SIG-M5 (cell line): ENCODE measurements at places on chromosomes 11 and 22.

DNA sequence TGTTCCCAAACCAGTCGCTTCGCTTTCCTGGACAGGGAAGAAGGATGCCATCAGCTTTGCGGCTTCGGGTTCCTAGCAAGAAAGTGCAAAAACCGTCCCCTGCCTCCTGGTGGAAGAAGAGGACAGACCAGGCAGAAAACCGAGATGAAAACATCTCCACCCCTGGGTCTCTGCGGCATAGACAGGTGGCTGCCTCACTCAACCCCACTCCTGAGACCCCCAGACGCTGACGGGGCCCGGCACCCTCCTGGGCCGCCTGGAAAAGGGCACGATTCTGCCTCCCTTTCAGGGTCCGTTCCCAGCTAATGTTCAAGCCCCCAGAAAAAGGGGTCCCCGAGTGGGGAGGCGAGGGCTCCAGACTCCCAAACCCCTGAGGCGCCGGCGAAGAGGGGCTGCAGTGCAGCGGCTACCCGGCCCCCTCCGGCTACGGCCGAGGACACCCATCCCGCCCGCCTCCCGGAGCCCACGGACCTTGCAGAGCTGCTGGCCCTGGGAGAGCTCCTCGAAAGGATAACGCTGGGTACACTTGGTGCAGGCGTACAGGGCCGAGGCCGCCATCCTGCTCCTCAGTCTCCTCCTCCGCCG, 569 bp downstream of the FAM76B start:
- DNase-seq, result no peak

GRCh38 chr11:129894278-129895125, 876 bp downstream of the NFRKB start:
- no peak for DNase-seq

GRCh38 chr22:42967005-42967404, 47.9 kb downstream of the PACSIN2 start:
- no peak for DNase-seq

DNA sequence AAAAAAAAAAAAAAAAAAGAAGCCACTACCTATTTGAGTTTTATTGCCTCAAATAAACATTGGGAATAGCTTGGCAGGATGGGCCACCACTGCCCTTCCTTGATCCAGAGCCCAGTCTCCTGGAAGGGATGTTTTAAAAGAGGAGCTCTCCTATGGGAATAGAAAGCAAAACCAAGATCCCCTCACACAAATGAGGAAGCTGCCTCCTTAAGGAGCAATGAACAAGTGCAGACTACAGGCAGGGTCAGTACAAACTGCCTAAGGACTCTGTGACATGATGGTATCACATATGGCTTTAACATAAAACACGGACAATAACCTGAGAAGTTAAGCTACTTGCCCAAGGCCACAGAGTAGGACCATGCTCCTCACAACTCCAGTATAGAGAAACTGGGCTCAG, 120.8 kb downstream of the NAT10 start:
- no peak for DNase-seq

DNA sequence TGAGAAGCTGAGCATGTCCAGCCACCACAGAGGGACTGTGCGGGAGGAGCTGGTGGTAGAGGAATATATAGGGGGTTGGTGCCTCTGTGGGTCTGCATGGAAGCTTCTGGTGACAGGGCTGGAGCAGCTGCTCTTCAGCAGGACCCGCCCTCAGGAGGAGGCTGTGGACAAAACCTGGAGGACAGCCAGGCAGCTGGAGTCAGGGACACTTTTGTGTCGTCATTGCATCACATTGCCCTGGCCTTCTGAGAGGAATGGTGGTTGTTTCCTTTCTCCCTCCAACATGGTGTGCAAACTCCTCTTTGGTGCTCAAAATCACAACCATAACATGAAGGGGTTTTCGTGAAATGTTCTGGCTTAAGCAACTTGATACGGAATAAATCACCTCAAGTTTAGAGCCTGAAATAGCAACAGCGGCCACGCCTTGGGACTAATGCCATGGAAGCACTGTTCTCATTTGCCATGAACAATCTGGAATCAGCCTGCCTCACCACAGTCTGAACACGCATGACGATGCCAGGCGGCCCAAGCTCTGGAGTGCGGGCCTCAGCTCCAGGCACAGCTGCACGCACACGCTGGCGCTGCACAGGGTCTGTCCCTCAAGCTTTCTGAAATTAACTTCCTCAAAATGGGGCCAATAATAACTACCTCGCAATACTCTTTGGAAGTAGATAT, 17.1 kb upstream of the CSRP3 start:
- no peak for DNase-seq

DNA sequence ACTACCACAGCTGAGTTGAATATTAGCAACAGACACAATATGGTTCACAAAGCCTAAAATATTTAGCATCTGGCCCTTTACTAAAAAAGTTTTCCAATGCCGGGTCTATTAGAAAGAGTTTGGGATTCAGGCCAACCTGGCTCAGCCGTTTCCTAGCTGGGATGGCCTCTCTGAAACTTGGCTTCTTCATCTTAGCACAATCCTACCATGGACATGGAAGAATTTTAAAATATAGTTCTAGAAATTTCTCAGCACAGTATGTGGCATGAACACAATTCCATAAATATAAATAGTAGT, 103.8 kb downstream of the RRAS2 start:
- DNase-seq, result no peak

DNA sequence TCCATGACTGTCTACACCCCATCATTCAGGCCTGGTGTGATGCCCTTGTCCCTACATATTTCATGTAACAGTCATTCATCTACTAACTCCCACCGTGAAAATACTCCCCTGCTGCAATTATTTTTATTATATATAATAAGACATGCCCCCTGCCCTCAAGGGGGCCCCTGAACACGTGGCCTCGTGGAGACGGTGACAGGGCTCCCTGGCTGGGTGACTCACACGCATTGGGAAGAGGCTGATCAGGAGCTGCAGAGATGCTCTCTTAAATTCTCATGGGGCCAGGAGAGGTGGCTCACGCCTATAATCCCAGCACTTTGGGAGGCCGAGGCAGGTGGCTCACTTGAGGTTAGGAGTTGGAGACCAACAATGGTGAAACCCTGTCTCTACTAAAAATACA, 88.6 kb downstream of the ST3GAL4 start:
- DNase-seq, result no peak

GRCh38 chr22:33000342-33001280, 57.6 kb downstream of the SYN3 start:
- DNase-seq, result no peak

- DNase-seq, result no peak
Measured at GRCh38 chr11:130049328-130049771, 20.3 kb upstream of the APLP2 start.

GRCh38 chr11:120129570-120129969, 8.3 kb downstream of the TRIM29 start:
- DNase-seq, result no peak

DNA sequence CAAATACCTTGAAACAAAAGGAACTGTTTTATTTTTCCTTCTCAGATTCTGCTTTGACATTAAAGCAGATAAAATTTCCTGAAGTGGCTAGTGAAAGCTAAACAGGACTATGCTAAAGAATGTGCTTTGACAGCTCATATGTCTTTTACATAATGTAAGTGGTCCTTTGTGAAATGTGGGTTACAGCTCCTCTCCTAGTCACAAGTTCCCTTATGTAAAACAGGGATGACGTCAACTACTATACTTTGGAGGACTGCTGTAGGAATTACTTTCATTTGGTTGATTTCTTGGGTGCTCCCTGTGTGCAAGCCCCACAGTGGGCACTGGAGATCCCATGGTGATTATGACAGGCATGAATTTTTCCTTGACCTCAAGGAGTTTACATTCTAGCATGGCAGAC, 216.6 kb upstream of the NARS2 start:
- no peak for DNase-seq

DNA sequence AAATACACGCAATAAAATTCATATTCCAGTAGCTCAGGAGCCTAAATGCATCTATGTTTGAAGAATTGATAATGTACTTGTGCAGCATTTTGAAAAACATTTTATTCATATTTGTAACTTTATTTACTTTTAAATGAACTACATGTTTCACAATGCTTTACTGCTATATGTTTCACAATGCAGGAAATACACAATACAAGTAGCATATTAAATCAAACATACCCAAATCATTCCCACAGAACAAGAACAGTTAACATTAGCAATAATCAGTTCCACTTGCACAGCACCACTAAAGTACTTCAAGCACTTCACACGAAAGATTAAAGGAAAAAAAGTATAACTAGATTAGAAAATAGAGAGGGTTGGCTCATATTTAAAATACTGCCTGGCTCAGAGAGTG, 343.6 kb upstream of the CCDC90B start:
- no peak for DNase-seq

GRCh38 chr11:134119094-134119493, 50.2 kb downstream of the JAM3 start:
- DNase-seq, result no peak

DNA sequence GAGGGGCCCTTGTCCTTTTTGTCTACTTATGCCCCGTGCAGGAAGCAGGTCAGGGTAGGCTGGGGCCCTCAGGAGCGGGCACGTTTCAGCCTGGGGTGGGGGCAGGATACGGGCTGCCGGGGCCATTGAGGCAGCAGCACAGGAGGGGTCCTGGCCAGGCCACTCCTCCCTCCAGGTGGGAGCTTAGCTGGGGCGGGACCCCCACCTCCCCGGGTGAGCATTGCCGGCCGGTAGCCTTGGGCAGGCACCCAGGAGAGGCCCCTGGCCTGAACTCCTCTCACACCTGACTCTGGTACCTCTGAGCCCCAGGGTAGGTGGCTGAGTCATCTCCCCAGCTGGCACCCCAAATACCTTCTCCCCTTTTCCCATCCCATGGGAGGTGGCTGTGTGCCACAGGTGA, 5.0 kb upstream of the MUC6 start:
- DNase-seq, result no peak

DNA sequence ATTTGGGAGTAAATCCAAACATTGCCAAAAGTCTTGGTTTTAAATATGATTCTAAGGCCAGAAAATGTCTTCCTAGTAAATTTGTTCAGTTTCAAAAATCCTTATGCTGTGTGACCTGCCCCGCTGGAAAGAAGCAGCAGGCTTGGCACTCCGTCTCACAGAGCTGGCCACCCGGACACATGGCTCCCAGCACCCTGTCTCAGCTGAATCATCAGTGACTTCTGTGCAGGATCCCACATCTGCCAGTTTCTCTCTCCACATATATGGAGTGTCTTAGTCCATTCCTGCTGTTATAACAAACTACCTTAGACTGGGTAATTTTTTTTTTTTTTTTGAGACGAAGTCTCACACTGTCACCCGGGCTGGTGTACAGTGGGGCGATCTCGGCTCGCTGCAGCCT, 356.7 kb downstream of the TBC1D22A start:
- no peak for DNase-seq

GRCh38 chr11:126926376-126926791, 74.2 kb downstream of the KIRREL3 start:
- no peak for DNase-seq

DNA sequence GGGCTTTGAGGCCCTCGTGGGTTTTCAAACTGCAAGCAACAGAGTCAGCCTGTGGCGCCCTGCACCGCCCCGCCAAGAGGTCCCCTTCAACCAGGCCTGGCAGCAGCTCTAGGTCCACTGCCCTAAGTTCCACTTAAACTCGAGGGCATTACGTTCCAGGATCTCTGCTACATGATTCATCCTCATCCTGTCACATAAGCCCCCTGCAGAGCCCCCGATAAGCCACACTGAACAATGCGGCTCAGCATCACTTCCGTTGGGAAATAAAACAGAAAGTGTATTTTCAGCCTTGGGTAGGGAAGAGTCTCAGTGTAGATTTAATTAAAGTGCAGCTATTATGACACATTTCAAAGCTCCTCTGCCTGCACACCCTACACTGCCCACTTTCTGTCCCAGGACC, 24.6 kb downstream of the SULT4A1 start:
- DNase-seq, result no peak

- DNase-seq, result no peak
Measured at GRCh38 chr11:47969401-47969800, 11.0 kb upstream of the PTPRJ start.

- DNase-seq, result no peak
Measured at GRCh38 chr22:29478326-29479276, 1.4 kb upstream of the NEFH start.

DNA sequence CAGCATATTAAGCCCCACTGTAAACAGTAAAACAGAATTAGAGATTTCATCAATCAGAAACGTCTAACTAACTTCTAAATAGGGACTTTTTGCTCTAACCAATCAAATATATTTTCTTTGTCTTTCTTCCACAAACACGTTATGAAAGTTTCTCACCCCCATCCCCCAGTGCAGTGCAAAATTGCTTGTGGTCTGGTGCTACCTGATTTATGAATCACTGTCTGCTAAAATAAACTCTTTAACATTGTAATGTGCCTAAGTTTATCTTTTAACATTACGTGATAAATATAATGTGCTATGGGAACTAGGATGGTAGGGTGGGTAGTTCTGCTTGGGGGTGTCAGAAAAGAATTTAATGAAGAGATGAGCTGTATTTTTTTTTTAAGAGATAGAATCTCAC, 47.3 kb upstream of the SLC5A1 start:
- no peak for DNase-seq

- no peak for DNase-seq
Measured at GRCh38 chr11:69122630-69123431, 32.9 kb upstream of the SMIM38 start.

DNA sequence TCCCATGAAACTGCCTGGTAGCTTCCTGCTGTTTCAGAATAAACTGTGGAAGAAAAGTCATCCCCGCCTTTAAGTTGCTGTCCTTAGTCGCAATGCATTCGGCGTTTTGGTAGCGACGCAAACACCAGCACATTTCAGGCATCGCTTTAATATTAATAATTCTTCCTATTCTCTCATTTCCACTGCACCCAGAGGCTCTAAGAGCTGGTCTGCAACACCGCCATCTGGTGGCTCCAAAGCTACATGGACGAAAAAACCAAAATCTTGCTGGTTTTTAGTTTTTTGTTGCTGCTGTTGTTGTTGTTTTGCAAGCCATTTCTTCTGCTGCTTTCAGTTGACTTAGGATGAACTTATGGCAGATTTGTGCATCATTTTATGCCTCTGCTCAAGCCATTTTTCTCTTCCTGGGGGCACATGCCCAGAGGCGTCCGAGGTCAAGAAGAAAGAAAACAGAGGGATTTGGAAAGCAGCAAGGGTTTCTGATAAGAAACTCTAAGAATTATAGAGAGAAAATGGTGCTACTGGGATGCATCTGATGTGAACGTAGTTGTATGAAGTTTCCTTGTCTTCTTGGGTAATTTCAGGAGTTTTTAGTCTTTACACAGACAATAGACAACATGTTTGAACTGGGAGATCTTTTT, 345.4 kb upstream of the KIRREL3 start:
- DNase-seq, result no peak

DNA sequence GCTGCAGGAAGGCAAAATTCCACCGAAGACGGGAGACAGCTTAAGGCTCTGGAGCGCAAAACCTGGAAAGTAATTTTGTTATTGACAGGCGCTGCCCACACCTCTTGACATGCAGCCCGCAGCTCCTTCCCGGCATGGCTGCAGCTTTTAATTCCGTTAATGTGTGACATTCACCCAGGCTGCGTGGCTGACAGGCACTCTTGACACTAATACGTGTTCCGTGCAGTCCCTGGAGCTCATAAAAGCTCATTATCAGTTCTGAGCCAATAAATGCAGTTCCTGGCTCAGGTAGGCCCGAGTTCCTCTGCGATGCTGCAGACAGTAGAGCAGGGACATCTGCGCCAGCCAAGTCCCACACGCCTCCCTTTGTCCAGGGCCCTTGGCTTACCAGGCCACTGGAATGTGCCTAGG, 34.8 kb downstream of the TSPAN18 start:
- DNase-seq, result no peak

- DNase-seq, result no peak
Measured at GRCh38 chr11:11740073-11740702, 101.6 kb upstream of the USP47 start.

GRCh38 chr11:115660030-115660805, 156.0 kb upstream of the CADM1 start:
- DNase-seq, result no peak
